Gastrocnemius medialis (tissue), 4 donors: ENCODE measurements at places on chromosomes 3 and 15.

DNA sequence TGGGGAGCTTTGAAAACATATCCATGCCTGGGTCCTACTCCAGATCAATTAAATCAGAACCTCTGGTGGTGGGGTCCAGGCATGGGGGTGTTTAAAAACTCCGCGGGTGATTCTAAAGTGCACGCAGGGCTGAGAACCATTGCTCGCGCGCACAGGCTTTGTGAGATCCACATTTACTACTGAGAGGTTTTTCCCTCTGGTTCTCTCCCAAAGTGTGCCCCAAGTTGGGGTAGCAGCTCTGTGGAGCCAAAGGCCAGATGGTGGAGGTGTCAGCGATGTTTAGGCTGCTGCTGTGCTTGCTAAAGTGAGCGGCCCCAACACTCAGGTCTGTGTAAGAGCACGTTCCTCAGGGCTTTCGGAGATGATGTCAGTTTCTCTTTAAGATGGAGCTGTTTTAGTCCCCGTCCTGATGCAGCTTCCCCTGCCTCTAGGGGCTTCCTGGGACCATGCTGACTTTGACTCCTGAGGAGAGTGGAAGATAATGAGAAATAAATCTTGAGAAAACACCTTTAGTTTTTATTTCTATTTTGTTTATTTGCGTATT, 13.4 kb upstream of the MAGEF1 start:
- DNase-seq: no peak

GRCh38 chr3:126546013-126546412, 12.7 kb downstream of the C3orf22 start:
- no peak for DNase-seq

- no peak for DNase-seq
These were observed 294.4 kb downstream of the EPHB1 start for GRCh38 chr3:135089451-135089850.

GRCh38 chr3:49806850-49807249, 3.8 kb downstream of the INKA1 start:
- DNase-seq: no peak

- no peak for DNase-seq
These were observed 223.0 kb upstream of the LYSMD4 start for GRCh38 chr15:99956022-99956775.

- DNase-seq: no peak
These were observed 35.3 kb downstream of the DET1 start for GRCh38 chr15:88511161-88511560.

GRCh38 chr3:112297714-112298113, 3.7 kb upstream of the SLC9C1 start:
- no peak for DNase-seq

- DNase-seq: no peak
These were observed 238.5 kb downstream of the DOCK3 start for GRCh38 chr3:50913260-50913659.

- peak; percentile 48 for DNase-seq
These were observed 61.3 kb downstream of the UACA start for GRCh38 chr15:70701891-70702568.

GRCh38 chr3:183159333-183159732, 3.2 kb downstream of the LAMP3 start:
- DNase-seq: no peak

DNA sequence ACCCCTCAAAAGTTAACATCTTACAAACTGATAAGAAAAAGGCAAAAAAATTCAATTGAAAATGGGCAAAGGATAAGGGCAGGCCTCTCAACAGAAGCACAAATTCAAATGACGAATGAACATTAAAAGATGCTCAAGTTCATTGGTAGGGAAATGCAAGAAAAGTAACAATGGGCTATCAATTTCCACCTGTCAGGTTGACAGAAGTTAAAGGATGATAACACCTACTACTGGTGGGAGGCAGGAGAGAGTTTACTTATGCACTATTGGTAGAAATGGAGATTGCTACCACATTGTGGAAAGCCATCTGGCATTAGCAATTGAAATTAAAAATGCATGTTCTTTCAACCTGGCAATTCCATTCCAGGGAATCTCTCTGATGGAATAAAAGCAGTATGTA, 35.6 kb upstream of the TNFAIP8L3 start:
- no peak for DNase-seq
